ENCODE measurements at places on chromosomes 2 and 18.

DNA sequence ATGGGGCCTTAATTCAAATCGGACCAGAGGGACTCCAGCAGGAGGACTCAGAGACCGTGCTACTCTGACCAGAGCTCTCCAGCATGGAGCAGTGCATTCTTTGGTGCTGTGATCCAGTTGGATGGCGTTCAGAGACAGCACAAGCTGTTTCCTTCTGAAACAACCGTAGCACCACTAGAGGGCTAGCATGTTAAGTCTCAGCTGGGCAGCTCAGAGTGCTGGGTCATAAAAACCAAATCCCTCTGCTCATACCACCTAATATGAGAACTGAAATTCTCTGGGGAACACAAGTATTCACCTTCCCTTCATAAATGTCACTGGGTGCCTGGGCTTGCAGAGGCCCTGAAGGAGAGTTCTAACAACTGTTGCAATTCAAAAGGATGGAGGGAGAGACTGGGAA is 97.7 kb upstream of the TFCP2L1 start:
- H3K27ac ChIP-seq, result no peak overlapping the region
- no peak for DNase-seq
- H3K27me3 ChIP-seq, result no peaks in the 10 kb centered on the region
- peaks cover 21% of the 10 kb centered on the region for H3K36me3 ChIP-seq

DNA sequence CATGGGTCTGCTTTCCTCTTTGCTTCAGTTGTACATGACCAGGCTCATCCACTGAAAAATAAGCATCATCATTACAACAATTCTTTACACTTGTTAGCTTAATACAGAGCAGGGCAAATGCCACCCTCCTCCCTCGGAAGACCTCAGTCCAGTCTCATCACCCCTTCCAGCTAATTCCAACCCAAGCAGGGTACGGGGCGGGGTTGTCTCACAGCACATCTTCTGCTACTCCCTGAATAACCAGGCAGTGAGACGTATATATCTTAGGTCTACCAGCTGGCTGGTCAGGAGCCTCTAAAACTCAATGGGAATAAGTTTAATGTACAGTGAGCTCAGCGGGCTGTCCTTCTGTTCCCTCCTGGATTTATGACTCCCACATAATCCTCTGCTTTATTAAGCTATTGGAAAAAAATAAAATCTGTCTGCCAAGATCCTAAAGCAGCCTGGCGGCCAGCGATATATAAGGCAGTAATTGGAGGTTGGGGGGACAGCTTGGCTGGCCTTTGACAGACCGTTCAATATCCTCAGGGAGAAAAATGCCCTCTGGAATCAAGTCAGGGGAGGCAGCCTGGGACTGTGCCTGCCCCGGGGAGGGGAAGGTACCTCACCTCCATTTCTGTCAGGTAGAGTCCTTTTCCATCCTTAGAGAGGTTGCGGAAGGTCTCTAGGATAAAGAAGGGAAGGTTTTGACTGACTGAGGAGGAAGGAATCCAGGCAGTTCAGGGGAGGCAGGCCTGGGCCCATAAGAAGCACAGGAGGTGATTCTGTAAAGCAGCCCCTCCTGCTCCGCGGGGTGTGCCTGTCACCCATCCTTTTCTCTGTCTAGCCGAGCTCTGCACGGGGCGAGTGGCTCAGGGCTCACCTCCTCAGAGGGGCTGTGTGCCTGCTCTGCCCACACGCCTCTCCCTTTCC is 76.3 kb downstream of the CAPN13 start:
- H3K36me3 ChIP-seq, result no peaks in the 10 kb centered on the region
- H3K4me3 ChIP-seq, result no peak overlapping the region
- H3K4me1 ChIP-seq, result peaks cover 4% of the 10 kb centered on the region
- DNase-seq, result no peak

- no peak for DNase-seq
- H3K27me3 ChIP-seq, result peaks cover 6% of the 10 kb centered on the region
- H3K4me1 ChIP-seq, result peaks cover 1% of the 10 kb centered on the region
- H3K36me3 ChIP-seq, result no peaks in the 10 kb centered on the region
Observed at GRCh38 chr2:106041150-106041549, 153.0 kb downstream of the UXS1 start.

DNA sequence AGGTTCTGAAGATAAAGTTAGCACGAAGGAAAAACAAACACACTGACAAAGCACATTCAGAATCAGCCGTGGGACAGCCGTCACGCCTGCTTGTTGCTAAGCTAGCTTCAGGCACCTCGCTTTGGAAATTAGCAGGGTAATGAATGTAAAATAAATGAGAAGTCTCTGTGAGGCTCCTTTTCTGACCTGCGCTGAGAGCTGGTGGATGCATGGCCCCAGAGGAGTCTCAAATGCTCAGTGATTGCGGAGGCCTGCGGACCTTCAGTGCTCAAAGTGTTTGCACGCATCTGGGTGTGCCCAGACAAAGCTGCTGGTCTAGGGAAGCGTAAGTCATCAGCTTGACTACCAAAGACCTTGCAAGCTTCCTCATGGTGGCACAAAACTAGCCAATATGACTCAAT is 50.6 kb downstream of the CD8B2 start:
- H3K27ac ChIP-seq, result peak overlapping the region; percentile 15
- no peaks in the 10 kb centered on the region for H3K36me3 ChIP-seq
- DNase-seq, result no peak
- H3K27me3 ChIP-seq, result peaks cover 23% of the 10 kb centered on the region
- H3K4me3 ChIP-seq, result peak overlapping the region; percentile 1

DNA sequence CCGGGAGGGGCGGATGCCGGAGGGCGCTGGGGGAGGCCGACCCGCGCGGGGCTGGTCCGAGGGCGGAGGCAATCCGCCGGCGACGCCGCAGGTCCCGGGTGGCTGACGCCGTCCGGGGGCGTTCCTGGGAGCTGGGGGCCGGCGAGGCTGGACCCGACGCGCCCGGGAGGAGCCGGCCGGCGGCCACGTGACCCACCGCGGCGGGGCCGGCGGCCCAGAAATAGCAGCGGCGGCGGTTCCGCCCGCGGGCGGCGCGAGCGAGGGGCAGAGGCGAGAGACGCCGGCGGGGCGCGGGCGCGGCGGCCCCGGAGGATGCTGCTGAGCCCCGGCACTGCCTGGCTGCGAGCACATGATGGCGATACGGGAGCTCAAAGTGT is at the start of gene RAB31:
RAB31 (plus strand) TSS at position 245 of the 377 bp plus-strand sequence; CDS start at position 350, 105 bp downstream.
- peak within 1 kb of the TSS; percentile 58 for H3K27ac ChIP-seq
- peak within 1 kb of the TSS; percentile 75 for H3K4me3 ChIP-seq
- H3K4me1 ChIP-seq, result peaks cover 7% of the 10 kb centered on the region
- H3K27me3 ChIP-seq, result peaks cover 82% of the 10 kb centered on the region
- no peaks in the 10 kb centered on the region for H3K36me3 ChIP-seq
- DNase-seq, result peak; percentile 25

DNA sequence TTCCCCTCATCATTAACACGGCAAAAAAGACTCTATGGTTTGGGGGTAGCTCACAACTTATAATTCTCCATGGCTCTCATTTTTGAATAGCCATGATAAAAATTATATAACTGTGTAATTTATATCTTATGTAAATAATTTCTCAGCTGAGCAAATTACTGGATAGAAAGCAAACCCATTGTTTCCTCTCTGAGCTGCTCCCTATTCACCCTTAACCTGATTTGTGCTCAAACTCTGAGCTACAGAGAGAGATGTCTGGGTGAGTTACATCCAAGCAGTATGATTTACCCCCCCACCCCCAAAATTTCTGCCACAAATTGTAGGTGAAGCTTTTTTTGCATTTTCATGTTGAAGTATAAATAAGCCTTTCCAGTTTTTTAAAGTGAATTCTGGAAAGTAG is 123.7 kb downstream of the TFCP2L1 start:
- peaks cover under 1% of the 10 kb centered on the region for H3K27me3 ChIP-seq

DNA sequence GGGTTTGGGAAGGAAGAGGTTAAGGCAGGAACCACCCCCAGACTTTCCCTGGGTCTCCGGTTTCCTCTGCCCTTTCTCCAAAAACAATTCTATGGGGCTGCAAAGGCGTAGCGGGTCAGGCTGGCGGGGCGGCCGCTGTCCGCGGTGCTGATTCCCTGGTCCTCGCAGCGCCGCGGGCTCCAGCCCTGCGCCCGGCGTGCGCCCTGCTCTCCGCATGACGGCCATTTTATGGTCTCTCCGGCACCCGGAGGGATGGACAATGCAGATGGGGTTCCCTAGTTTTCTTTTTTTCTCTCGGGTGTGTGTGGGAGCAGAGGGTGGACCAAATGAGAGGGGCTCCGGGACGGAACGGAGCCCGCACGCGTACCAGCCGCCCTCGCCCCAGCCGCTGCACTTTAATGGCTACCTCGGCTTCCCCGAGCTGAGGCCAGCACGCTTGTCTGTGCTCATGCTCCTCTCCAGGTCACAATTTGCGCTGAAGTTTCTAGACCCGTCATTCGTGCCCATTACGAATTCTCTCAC is 1.6 kb downstream of the ST8SIA3 start:
- peak overlapping the region; percentile 90 for H3K27ac ChIP-seq
- H3K4me1 ChIP-seq, result peaks cover 11% of the 10 kb centered on the region
- peaks cover 15% of the 10 kb centered on the region for H3K27me3 ChIP-seq
- peak overlapping the region; percentile 86 for H3K4me3 ChIP-seq
- DNase-seq, result peak; percentile 83
- peaks cover 2% of the 10 kb centered on the region for H3K36me3 ChIP-seq

Measured in progenitor cell of endocrine pancreas (in vitro differentiated cells).